ENCODE measurements at places on chromosomes 7 and 10. TPM values are rescaled to one million over a fixed set of nuclear protein-coding genes. Genes with fewer than 3 reads are reported as not detected.

Gene FFAR4
- polyA plus RNA-seq = not detected

Gene KLF14
- polyA plus RNA-seq = 0.88 TPM

Gene IGF2BP3
- polyA plus RNA-seq = 79.2 TPM

Gene TCAF1
- polyA plus RNA-seq = 88.7 TPM

Gene AKR1C8
- 0.64 TPM for polyA plus RNA-seq

Gene FUOM
- 14.3 TPM for polyA plus RNA-seq

Gene SCIN
- polyA plus RNA-seq = 154 TPM

Gene SPDYE2B
- 0.84 TPM for polyA plus RNA-seq

Gene HOXA3
- polyA plus RNA-seq = 62.7 TPM

Gene PTCD1
- polyA plus RNA-seq = 5.0 TPM

Gene UNCX
- polyA plus RNA-seq = 12.6 TPM

Gene LRMDA
- polyA plus RNA-seq = 17.1 TPM

- DNase-seq = peak; percentile 81
Measured at GRCh38 chr10:68871731-68872342, 29.3 kb upstream of the DDX50 start.

DNA sequence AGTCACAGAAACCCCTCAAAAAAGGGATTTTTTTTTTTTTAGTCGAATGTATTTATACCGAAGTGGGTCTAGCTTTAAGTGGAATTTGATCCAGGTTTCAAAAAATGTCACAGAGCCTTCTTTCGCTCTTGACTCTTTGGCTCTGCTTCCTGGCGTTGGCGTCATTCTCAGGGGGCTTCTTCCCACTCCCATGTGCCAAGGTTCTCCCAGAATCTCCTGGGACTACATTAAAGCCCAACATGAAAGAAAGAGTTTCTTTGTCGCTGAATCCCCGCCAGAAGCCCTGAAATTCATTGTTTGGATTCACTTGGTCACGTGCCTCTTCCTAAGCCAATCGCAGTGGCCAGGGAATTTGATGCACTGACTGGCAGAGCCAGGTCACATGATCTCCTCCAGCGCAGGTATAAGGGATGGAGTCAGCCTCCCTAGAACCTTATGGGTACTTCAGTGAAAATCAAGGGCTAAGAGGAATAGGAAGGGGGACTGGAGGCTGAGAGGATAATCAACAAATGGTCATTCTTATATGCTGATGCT is 101.2 kb downstream of the RPS24 start:
- DNase-seq = no peak

GRCh38 chr7:3260401-3260715 is 40.7 kb upstream of the SDK1 start:
- no peak for DNase-seq

GRCh38 chr10:114350751-114351150 is 53.6 kb downstream of the AFAP1L2 start:
- DNase-seq = no peak

DNA sequence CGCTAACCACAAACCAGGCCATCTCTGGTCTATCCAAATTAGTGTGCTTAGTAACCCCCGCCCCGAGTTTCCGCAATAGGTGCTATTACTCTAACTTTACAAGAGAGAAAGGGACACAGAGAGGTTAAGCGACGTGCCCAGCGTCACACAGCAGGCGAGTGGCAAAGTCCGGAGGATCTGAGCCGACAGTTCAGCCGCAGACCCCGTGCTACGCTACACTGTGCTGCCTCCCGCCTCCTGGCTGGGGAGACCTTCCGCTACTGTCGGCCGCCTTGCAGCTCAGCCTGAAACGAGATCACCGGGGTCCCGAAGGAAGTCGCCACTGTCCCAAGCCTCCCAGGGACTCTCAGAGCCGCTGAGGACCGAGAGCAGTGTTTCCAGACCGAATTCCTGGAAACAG is 799 bp downstream of the INTS1 start:
- no peak for DNase-seq

DNA sequence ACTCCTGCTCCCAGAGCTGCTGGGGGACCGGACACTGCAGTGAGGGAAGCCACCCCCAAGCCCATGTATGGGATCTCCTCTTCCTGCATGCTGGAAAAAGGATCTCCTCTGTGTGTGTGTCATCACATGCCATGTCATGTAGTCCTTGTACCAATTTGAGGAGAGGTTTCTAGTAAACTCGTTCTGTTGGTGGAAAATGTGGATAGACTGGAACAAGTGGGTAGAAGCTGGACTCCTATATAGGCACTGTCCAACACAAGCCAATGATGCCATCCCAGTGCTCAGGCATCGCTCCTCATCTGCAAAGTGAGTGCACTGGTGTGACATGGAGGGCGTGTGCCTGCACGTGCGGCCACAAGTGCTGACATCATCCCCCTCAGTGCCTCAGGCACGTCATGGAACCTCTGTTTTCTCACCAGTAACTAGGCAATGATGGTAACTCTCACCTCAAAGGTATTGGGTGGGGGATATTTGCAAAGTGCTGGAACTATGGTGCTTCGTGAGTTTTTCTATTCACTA is 19.3 kb downstream of the MYO1G start:
- no peak for DNase-seq

DNA sequence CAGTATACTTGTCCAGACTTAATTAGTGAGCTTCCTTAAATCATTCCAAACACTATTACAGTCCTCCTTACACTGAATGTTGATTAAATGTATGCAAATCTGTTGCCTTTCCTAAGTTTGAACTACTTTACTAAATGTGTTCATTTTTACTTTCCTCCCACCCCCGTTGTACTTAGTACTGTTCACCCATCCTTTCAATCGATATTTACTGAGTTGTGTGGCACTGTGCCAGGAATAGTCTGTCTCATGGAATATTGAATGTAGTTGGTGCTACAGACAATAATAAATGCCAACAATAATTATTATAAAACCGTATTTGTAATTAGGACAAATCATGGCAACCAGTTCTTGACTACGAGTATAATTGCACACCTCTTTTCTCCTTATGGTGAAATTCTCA is 335.7 kb downstream of the GPR37 start:
- DNase-seq = no peak

DNA sequence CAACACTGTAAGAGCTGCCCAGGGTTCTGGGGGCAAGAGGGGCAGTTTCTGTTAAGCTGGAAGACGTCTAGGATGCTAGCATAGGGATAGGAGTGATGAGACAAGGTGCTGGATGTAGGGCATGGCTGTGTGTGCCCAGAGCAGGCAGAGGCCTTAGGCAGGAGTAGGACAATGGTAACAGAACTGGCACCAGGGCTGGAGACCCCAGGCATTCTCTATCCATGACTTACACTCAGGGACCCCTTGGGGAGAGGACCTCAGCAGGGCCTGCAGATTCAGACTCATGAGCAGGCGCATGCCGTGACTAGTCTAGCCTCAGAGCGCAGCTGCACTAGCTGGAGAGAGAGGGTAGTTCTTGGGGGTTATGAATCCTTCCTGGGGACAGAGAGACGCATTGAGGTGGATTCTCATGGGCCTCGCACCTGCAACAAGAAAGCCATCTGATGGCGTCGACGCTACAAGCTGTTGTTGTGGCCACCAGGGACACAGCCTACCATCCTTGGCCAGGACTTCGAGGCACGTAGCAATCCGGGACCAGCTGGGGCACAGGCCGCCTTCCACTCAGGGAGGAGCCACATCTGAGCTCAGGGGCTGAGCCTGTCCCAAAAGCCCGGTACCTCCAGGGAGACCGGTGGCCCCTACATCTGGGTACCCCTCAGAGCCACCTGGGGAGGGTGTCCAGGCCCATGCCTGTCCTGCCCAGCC is 474.1 kb downstream of the PTPRN2 start:
- DNase-seq = no peak

DNA sequence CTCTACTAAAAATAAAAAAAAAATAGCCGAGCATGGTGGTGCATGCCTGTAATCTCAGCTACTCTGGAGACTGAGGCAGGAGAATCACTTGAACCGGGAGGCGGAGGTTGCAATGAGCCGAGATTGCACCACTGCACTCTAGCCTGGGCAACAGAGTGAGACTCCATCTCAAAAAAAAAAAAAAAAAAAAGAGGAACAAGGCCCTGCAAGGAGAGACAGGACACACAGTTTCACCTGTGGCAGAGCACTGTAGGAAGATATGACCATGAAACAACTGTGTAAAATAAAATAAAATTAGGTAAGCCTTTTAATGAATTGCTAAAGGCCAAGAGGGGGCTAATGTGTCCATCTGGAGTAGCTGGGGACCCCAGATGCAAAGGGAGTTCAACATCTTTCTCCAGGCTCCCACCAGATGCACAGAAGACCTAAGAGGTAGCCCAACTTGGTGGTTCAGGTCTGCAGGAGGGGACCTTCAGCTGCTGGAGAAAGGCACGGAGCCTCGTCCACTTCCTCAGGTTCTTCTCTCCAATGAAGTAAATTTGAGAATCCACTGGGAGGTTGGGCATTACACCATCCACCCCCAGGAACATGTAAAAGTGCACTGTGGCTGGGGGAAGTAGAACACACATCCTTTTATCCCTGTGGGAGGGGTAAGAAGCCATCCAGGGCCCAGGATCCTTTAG is 12.7 kb downstream of the PPIF start:
- DNase-seq = no peak

GRCh38 chr10:100370714-100371481 is 23.9 kb downstream of the SCD start:
- peak; percentile 29 for DNase-seq

GRCh38 chr7:110839866-110840265 is 251.1 kb upstream of the LRRN3 start:
- peak; percentile 66 for DNase-seq

GRCh38 chr7:23490357-23491135 is 20.3 kb upstream of the IGF2BP3 start:
- peak; percentile 45 for DNase-seq

DNA sequence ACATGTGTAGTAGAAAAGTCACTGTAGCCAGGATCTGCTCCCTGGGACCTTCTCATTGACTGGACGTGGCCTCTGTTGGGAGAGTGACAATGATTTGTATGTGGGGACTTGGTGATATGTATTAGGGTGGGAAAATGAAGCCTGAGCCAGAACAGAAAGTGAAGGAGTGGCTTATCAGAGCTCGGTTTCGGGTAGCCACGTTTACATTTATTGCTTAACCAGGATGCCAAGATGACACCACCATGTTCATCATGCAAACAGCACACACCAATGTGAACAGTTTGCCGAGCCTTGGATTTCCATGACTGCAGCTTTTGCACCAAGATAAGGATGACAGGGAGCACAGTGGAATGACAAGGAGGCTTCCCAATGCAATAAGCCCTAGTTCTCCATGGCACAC is 112.8 kb upstream of the STK17A start:
- no peak for DNase-seq

DNA sequence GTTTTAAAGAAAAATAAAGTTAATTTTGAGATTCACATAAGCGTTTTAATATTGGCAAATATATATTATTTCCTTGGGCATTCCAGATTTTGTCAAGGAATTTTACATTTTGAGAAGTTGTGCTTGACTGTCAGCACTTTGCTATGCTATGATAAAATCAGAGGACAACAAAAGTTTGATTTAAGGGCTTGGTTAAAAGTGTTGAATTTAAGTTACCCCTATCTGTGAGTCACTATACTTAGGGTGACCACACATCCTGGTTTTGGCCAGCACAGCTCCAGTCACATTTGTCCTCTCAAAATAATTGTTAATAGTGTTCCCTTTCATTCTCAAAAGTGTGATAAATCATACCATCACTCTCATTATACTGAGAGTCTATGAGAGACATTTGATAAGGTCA is 34.2 kb upstream of the ANK3 start:
- no peak for DNase-seq

DNA sequence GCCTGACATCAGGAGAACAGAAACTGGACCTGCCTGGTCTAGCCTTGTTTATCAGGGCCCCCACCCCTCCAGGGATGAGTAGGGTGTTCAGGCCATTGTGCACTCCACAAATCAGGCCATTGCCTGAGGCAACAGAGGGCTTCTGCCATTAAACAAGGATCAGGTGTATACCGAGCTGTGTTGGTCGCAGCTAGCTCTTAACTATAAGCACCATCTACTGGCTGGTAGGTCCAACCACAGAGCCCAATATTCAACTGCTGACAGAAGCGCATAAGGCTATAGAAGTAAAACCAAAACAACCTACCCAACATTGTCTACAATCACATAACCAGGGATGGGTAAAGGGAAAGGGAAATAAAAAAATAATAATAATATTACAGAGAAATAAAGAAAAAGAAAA is 451.7 kb upstream of the TEX47 start:
- DNase-seq = no peak

- DNase-seq = no peak
Measured at GRCh38 chr10:49055221-49055849, 60.0 kb downstream of the VSTM4 start.

DNA sequence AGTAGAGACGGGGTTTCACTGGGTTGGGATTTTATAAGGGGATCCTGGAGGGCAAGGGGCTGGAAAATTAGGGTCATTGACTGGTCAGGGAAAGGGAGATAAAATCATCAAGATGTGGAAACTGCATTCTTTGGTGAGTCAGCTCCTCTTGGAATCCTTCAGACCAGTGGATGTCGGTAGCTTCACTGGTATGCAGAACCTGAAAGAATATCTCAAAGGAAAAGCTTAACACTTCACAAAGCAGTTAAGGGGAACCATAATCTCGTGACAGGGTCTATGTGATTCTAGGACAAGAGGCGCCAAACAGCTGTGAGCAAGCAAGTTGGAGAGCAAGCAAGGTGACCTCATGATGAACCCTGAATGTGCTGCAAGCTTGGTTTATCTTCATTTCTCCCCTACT is 634.7 kb upstream of the AUTS2 start:
- no peak for DNase-seq

- no peak for DNase-seq
Measured at GRCh38 chr10:116385311-116385710, 42.3 kb upstream of the PNLIPRP3 start.

DNA sequence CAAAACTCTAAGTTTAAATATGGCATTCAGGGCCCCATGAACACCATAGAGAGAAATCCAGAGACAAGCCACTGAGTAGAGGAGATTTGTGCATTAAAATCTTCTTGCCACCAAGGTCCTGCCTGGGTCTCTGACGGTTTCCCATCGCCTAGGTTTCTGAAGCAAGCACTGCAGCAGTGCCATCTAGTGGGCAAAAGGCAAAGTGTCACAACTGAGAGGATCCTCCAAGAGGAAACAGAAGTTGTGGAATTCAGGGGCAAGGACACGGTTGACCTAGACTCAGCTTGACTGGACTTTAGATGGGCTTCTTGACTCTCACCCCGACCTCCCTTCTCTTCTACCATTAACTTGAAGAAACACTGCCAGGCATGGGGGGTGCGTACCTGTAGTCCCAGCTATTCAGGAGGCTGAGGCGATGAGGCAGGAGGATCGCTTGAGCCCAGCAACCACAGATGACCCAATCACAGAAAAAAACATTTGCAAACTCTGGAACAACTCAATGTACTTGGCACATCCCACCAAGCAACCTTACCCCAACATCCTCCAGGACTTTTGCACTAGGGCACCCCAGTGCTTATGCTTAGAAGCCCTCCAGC is 604.1 kb downstream of the GALNT17 start:
- peak; percentile 61 for DNase-seq

- DNase-seq = no peak
Measured at GRCh38 chr10:70258216-70258615, 25.0 kb upstream of the PPA1 start.
